ENCODE measurements at places on chromosomes 7 and 10.

DNA sequence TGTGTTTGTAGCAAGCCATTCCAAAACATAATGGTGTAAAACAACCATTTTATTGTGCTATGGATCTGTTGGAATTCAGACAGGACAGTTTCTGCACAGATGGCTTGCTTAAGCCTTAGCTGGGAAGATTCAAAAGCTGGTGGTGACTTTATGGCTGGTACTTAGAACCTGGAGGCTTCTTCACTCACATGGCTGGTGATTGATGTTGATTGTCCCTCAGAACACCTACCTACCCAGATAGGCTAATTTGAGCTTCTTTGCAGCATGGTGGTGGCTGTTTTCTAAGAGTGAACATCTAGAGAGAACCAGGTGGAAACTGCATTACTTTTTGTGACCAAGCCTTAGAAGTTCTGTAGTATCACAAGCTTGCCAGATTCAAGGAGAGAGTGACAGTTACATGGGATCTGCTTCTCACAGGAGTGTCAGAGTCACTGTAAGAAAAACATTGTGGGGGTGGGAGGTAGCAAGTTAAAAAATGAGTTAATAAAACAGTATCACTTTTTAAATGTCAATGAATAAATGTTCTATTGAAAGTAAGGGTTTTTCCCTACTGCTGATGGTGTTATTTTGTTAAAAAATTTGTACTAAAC, 7.1 kb downstream of the R3HCC1L start:
- DNase-seq, result no peak

DNA sequence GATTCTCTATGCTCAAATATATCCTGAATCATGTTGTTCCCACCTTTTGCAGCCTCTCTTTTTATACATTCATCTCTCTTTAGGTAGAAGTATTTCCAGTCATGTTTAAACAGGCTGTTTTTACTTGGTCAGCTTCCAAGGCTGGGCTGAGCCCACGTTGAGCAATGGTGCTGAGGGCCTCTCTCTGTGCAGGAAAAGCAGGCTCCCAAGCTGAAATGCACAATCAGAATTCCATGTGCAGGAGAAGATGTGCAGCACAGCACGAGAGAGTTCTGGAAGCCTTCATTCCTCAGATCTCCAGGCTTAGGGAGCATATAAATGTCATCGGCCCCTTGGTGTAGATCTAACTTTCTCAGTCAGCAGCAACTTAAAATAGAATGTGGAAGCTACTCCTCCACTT, 588.5 kb downstream of the TNS3 start:
- no peak for DNase-seq

DNA sequence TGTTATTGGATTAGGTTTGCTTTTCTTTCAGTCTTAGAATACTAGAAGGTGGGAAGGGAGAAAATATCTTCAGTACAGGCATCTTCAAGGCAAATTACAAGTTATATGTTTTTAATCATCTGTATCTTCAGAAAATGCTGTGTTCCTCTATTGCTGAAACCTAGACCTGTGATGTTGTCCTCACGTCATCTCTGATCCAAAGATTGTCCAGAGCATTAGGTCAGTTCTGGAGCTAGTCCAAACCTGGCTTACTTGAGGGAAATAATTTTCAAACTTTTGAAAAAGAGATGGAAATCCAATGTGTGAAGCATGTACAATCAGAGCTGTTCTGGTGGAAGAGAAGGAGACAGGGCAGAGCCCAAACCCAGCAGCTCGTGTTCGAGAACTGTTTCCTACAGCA, 217.3 kb downstream of the ZEB1 start:
- no peak for DNase-seq

DNA sequence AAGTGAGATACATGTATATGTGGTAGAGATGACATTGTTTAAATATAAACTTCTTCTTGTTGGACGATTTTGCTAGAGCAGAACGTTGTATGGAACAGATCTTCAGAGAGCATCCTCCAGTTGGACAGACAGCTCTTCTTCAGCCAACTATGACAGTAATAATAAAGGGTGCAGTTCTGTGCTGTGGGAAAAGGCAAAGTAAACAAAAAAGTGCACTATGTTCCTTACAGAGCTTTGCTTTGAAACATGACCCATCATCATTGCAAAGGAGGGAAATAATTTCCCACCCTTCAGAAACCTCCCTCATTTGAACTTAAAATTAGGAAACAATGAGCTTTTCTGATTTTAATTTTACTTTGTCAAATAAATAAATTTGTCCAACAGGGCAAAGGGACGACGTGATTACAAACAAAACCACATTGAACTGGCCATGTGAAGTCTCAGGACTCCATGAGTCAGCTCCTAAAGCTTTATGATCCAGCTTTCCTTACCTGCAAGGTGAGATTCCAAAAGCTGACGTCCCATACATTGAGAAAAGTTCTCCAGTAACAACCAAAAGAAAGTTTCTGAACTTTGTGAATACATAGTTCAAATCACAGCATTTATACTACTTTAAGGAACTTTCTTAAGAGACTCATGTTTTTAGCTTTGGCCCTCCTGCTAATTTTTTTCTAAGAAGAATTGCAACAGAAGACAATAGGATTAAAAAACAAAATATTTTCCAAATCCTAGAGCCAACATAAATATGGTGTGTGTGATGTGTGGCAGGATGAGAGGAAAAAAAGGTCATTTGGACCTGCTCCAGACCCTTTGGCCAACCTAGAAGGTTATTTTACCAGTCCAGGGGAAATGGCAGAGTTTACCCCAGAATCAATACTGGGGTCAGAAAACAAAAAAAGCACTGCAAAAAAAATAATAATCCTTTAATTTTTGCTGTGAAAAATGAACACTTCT, 565.4 kb upstream of the NRP1 start:
- DNase-seq, result no peak

DNA sequence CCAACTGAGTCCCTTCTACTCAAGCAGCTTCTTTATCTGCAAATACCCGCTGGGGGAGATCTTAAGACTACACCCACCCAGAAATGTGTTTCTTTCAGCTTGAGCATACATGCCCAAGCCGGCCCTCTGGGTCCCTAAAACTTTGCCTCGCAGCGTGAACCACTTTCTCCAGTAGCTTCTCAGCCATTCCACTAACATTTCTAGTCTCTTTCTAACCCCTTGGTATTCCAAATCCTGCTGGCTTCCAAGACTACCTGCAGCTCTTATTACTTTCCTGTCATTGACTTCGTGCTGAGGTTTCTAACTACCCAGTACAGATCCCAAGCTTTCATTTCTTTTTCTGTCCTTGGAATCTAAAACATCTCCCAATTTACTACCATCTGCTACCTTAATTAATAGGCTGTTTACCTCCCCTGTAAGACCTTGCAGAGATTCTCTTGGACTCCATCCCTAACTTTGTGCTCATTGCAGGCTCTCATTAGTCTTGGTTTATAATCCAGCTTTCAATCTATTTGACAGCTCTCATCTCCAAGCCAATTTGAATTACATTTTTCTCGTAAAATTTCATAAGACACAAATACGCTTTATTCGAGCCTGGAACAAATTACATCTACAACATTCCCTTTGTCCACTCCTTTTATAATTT, 153.6 kb downstream of the FGFR2 start:
- DNase-seq, result no peak

DNA sequence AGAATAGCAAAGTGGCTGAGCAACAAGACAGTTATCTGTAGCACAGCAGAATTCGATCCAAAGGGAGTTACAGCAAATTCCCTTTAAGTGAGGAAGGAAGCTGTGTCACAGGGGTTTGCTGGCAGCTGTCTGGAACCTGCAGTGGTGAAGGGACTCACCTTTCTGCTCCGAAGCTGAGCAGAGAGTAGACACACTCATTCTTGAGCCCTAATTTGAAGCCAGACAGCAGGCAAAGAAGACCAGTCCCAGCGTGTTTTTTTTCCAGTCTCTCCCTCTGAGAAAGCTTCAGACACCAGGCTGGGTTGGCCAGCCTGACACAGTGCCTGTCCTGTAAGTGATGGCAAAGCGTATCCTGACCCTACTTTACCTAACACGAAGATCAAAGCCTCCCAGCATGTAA, 210.7 kb downstream of the TRIL start:
- no peak for DNase-seq

DNA sequence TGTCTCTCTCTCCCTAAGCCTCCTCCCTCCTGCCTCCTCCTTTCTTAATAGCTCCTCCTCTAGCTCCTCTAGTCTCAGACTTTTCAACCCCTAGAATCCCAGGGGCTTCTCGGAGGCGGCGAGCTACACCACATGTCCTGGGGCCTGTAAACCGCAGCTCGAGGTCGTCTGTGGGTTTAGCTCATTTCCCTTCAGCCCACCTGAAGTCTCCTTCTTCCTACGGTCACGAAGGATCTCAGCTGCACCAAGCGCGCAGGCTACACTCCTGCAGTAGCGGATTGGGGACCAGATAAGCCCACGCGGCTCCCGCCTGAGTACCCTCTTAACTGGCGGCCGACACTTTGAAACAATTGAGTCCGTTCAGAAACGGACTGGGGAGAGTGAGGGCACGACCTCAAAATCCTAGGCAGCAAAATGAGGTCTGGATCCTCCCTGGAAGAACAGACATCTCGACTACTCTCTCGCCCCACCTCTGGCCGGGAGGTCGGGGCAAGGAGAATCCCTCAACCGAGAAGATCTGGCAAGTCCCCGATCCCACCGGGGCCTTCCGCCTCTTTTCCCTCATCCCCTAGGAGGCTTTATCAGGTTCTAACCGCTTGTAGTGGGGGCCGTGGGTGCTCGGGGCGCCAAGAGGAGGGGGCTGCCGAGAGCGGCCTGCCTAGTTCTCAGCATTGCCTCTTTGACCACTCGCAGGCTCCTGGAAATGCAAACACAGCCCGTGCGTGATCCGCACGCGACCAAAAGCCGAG, 1.3 kb upstream of the SORCS3 start:
- DNase-seq, result no peak

DNA sequence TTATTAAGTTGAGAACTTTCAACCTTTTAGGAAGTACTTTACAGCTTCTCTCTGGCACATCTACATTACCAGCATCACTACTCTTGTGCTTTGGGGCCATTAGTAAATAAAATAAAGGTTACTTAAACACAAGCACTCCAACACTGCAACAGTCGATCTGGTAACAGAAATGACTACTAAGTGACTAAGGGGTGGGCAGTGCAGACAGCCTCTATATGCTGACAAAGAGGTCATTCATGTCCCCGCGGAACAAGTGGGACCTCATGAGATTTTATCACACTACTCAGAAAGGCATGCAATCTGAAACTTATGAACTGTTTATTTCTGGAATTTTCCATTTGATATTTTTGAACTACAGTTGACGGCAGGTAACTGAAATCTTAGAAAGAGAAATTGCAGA, 111.3 kb upstream of the DNAJB12 start:
- DNase-seq, result no peak

DNA sequence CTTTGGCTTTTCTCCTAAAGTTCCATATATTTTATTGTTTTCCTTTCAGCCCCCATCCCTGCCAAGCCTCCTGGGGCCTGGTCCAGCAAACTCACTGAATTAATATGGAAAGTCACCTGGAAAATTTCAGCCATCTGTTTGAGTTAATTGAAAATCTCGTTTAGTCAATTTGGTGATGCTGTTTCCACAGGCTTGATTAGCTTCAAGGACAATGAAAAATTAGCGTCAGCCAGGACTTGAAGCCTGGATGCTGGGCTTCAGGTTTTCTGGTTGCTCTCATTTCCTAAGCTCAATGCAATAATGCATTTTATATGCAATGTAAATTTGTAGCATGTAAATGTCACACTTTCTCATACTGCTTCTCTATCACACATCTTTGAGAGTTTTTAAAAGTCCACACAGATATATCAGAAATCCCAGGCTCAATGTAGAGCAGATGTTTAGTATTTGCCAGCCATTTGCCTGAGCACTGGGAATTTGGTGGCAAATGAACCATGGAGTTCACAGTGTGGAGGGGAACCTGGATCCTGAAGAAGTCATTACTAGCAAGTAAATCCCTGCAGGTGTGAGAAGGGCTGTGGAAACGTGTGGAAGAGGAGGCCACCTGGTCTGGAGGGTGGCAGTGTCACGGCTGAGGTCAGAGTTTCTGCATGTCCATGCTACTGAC, 228.5 kb downstream of the PAXIP1 start:
- no peak for DNase-seq

DNA sequence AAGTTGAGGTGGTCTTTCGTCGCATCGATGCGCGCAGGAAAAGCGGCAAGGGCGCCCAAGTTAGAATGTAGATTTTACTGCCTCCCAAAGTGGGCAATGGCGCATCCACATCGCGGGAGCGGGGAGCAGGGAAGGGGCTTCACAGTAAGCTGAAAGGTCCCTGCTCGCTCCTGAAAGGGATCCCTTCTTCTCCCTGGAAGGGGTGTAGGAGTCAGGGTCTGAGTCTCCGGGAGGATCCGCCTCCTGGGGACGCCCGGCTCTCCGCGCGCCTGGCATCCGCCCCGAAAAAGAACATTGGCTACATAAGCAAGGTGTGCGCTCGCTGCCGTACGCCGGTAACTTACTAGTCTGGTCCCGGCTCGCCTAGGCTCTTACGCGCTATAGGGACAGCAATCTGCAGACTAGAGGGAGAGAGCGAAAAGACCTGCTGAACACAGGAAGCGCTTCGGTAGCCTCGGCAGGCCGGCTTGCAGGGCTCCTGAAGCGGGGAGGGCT, 804 bp downstream of the UNC5B start:
- no peak for DNase-seq

DNA sequence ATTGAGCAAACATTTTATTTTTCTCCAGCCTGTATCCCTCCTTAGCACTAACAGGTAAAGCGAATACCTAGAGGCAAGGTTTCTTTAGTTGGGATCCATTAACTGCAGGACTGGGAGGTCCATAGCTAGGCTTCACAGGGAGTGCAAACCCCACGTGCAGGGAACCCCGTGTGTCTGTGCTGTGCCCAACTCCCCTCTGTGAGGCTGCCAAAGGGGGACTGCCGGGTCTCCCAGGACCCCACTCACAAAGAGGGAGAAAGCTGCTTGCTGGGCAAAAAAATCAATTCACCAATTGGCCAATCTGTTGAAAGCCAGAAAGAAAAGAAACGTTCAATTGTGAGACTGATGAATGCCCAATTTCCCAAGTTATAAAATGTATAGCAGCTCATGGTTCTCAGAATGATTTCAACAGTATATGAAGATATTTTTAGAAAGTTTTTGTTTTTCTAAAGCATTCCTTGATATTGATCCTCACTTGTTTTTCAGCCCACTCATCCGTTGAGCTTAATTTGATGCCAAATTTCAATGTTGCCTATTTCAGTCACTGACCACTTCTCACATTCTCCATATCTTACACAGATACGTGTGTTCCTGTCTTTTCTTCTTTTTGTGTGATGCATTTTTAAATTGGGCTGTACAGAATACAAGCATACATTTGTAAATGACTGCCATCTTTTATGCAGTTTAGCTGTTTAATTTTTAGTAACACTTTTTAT, 202.7 kb upstream of the PRSS58 start:
- no peak for DNase-seq

GRCh38 chr10:89309156-89310055, 7.6 kb downstream of the IFIT2 start:
- no peak for DNase-seq

Data from activated naive CD4-positive, alpha-beta T cell (primary cell).